ENCODE measurements at places on chromosomes 5 and 9. TPM values are rescaled to one million over a fixed set of nuclear protein-coding genes. Genes with fewer than 3 reads are reported as not detected.

Gene FBN2
- total RNA-seq: 70.8 TPM

Gene SLC4A9
- not detected for total RNA-seq

Gene STARD4
- 45.3 TPM for total RNA-seq

Gene GMCL2
- not detected for total RNA-seq

Gene N4BP3
- total RNA-seq: 0.32 TPM

Gene TEK
- total RNA-seq: 10.2 TPM

Gene TTLL11
- 6.3 TPM for total RNA-seq

Gene TRAF1
- total RNA-seq: 0.38 TPM

Gene NNT
- total RNA-seq: 27.2 TPM

Gene SPATA6L
- 0.65 TPM for total RNA-seq

Gene GHR
- total RNA-seq: 1.5 TPM

Gene GCNT4
- total RNA-seq: 2.8 TPM

Gene LCN15
- not detected for total RNA-seq

Gene CCIN
- total RNA-seq: 2.8 TPM

Gene CYLC2
- not detected for total RNA-seq

Gene NUTM2G
- not detected for total RNA-seq

Gene CACFD1
- total RNA-seq: 8.5 TPM

Gene PCDHGA6
- 5.4 TPM for total RNA-seq

Gene LURAP1L
- 16.2 TPM for total RNA-seq

Gene RPS14
- 1,694 TPM for total RNA-seq

Gene CYSRT1
- total RNA-seq: 0.43 TPM

Gene OMD
- not detected for total RNA-seq

Data from GM23248 (cell line).